ENCODE measurements at places on chromosomes 1 and 21.

- no peak for DNase-seq
Observed at GRCh38 chr1:165328136-165328535, 28.4 kb downstream of the LMX1A start.

- no peak for DNase-seq
Observed at GRCh38 chr1:215651867-215652266, 84.8 kb downstream of the KCTD3 start.

DNA sequence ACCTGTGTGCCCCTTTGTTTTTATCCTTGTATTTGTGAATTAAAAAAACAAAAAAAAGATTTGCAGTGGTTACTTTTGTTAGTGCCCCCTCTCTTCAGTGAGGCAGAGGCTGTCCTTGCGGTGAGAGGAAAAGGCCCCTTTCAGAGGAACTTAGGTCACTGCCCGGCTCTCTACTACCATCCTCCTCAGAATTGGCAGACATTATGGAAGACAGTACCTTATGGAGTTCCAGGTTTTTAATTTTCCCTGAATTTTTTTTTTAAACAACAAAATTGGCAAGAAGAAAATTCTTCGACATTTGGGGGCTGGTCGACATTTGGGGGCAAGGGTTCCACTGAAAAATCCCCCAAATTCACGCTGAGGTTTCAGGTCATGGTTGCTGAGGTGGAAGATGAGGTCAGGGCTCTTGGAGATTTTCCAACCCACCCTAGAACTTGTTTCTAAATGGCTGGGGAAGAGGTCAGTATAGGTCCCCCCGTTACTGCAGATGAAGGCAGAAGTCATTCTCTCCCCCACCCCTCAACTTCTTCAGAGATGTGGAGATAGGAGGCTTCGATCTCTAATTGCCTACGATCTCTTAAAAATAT is 5.3 kb downstream of the RXFP4 start:
- no peak for DNase-seq

- no peak for DNase-seq
Observed at GRCh38 chr1:155982106-155982505, 3.8 kb upstream of the ARHGEF2 start.

- DNase-seq: no peak
Observed at GRCh38 chr1:29504196-29504595, 267.9 kb downstream of the PTPRU start.

- no peak for DNase-seq
Observed at GRCh38 chr1:31437433-31438037, 24.5 kb downstream of the SERINC2 start.

DNA sequence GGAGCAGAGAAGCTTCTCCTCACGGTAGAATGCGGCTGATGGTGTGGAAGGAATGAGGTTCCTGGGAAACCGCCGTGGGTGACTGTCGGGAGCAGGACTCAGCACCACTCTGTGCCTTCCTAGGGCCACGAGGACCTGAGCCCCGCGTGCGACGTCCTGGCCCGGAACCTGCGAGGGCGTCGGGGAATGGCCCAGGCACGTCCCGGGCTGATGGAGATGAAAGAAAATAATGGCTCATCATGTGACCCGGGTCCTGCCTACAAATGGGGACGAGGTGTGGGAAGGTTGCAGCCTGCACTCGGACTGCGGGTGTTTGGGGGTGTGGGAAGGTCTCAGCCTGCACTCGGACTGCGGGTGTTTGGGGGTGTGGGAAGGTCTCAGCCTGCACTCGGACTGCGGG is 25.1 kb upstream of the TTLL10 start:
- DNase-seq: no peak

DNA sequence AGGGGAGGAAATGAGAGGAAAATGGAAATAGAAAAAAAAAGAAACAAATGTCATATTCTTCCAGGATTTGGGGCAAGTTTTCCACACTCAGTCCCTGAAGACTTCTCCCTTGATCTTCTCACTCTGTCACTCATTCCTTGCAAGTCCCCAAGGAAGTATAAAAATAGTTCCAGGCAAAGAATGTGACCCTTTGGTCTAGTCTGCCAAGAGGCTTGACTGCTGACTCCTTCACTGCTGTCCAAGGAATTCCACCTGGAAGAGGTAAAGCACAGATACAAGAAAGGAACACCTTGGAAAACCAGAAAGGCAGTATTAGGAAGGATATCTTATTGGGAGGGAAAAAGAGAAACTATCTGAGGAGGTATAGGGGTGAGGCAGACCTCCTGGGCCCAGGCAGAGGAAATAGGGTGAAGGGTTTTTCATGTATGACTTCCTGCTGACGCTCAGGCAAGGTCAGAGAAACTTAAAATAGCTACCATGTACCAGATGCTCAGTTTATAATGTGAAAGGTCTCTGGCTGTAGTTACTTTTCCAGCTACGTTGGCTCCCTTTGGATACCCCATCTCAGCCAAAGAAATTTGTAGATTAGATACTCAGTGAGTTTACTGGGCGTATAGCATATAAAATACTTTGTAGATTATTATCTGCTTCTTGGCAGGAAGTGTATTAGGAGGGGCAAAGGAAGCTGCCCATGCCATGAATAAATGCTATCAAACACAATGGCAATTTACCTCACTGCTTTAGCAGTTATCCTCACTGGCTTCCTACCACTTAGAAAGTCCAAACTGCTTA is 2.0 kb upstream of the GJA5 start:
- DNase-seq: peak; percentile 32

DNA sequence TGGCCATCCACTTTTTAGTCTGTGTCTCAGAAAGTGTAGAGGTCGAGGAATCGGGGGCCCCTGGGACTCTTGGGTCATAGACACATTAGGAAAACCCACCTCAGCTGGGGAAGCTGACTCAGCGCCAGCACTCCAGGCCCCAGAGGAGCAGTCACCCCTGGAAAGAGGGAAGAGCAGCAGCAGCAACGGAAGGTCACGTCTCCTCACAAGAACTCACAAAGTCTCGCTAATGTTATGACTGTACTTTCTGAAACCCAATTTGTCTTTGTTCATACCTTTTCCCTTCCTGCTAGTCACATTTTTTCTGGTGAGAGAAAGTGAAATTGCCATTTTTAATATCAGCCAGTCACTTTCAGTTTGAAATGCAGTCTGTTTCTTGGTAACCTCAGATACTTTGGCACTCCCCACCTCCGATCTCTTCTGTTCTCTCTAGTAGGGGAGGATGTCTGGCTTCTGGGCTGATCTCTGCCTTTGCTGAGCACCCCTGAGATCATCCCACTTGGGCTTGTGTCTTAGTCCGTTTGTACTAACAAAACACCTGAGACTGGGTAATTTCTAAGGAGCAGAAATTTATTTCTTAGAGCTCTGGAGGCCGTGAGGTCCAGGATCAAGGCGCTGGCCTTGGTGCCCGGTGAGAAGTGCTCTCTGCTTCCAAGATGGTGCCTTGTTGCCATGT is 6.0 kb upstream of the NLRP3 start:
- peak; percentile 51 for DNase-seq

DNA sequence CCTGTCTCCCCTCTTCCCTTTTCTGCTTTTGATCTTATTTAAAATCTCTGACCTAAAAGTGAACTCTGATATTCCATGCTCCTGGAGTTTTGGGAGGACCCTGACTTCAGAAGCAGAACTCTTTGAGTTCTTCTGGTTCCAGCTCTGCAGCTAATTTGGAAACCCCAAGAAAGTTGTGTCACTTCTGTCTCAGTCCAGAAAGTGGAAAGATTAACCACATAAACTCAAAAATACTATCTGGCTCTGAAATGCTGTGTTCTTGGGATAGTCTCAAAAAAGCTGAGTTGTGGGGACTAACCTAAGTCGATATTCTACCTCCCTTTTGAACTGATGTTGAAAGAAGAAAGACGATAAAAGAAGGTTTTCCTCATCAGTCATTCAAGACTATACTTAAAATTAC is 59.8 kb downstream of the ITPKB start:
- no peak for DNase-seq

- DNase-seq: no peak
Observed at GRCh38 chr1:41110286-41110685, 88.8 kb upstream of the SLFNL1 start.

DNA sequence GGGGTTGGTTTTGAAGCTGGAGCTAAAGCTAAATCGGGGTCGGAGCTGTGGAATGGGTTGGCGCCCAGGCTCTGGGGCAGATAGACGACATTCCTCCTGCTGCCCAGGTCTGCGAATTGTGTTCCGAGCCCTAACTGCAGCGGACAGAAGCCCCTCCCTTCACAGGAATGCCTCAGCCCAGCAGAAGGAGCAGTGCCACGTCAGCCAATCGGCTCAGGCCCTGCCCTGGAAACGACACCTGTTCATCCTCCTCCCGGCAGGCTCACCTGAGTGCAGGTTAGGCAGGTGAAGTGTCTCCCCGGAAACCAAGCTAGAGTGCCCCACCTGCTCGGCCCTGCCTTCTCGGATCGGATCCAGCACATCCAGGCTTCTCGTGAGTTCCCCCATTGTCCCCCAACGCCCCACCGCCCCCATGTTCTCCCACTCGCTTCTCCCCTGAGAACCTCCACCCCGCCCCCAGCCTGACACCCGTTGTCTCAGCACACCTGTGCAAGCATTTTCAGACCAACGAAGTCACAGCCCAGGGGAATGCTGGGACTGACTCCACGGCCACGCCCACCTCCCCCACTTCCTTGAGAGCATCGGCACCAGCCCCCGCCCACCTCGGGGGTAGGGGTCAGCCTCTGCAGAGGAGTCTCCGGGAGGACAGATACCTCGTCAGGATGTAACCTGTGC is 775 bp downstream of the TMEM125 start:
- DNase-seq: no peak

DNA sequence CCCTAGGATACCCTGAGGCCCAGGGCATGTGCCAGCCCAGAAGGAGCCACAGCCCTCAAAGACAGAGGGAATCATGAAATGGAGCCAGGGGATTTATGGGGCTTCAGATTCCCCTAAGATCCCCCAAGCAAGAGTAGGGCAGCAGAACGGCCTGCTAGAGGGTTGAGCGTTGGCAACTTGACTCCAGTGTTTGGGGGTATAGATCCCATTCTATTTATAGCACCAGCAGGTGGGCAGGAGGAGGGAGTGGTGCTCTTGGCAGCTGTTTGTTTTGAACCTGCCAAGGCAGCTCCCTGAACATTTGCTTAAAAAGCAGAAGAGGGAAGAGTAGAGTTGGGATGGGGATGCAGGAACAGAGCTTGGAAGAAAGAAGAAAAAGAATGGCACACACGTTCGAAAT is 33.7 kb downstream of the GLUL start:
- no peak for DNase-seq

GRCh38 chr1:27562534-27563340 is 41.2 kb downstream of the AHDC1 start:
- no peak for DNase-seq

- no peak for DNase-seq
Observed at GRCh38 chr1:35111106-35111505, 31.9 kb downstream of the ZMYM1 start.

DNA sequence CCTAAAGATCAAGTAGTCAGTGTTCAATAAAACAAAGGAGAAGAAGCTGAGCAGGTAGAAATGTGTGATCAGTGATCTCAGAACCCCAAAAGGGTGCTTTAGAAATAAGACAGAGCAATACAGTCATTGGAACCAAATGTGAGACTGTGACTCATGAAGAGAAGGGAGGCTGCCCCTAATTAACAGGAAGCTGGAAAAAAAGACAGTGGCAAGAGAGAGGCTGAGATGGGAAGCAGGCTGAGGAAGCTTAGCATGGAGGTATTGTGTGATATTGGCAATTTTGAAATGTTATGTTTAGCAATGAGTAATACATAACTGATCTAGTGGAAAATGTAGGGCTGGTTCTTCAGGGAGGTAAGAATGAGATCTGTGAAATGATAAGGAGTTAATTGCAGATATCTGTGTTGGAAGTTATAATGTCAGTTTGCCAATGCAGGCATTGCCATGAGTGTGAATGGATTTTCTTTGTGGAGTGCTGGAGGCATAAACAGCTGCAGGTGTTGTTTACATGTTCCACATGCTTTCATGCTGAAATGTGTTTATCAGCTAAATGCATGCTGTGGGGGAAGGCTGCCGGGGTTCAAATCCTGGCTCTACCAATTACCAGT is 90.6 kb upstream of the CACNA1E start:
- DNase-seq: no peak

DNA sequence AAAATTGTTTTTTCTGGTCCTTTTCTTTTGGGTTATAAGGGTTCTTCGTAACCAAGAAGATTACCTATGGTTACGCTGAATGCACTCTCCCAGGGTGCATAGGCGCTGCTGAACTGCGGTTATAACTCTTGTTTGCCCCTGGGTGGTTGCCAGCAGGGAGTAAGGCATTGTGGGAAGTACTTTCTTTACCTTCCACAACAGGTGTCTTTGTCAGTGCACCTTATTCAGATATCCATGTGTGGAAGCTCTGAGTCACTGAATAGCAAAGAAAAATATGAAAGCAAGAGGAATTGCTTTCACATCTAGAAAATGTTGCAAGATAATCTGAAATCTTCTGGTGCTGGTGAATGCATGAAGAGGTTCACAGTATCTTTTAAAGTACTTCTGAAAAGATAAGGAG is 124.4 kb upstream of the CACYBP start:
- DNase-seq: peak; percentile 55

GRCh38 chr1:34694383-34694782 is 60.5 kb upstream of the GJB5 start:
- DNase-seq: no peak

GRCh38 chr21:33265664-33266049 is 510 bp upstream of the IL10RB start:
- peak; percentile 54 for DNase-seq

DNA sequence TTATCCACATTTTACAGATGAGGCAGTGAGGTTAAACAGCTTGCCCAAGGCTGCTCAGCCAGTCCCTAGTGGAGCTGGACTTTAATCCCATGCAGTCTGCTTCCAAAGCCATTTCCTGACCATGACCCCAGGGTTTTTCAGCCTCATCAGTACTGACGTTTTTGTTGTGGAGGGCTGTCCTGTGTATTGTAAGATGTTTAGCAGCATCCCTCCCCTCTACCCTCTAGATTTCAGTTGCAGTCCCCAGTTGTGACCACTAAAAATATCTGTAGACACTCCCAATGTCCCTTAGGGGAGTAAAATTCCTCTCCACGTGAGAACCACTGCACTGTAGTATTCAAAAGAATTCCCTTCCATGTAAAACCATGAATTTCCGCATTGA is 30.2 kb upstream of the C1orf105 start:
- DNase-seq: no peak

- no peak for DNase-seq
Observed at GRCh38 chr21:21241391-21241790, 243.2 kb downstream of the NCAM2 start.

DNA sequence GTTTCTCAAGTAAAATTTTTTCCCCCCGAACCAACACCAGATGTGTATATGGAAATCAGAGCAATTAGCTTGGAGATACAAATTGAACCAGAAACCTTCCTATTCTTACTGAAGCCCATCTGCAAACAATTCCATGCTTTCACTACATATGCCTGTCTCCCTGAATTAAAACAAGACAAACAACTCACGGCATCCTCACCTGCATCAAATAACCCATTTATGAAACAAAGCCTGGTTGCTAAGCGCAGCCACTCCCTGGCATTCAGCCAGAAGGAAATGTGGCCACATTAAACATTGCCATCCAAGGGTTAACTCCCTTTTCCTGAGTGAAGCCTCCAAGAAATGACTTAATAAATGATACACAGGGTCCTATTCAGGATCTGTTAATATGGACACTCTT is 55.3 kb downstream of the APP start:
- no peak for DNase-seq

- DNase-seq: no peak
Observed at GRCh38 chr21:26332867-26333266, 162.3 kb upstream of the APP start.

- DNase-seq: no peak
Observed at GRCh38 chr1:230342019-230342418, 84.1 kb downstream of the PGBD5 start.

Data from CD4-positive, alpha-beta T cell treated with Interleukin-17A for 1 hour (primary cell).